Breast epithelium (tissue), 4 donors: ENCODE measurements at places on chromosomes 2 and 18. TPM values are rescaled to one million over a fixed set of nuclear protein-coding genes. Genes with fewer than 3 reads are reported as not detected.

GRCh38 chr18:63606526-63606925 lies 19.4 kb downstream of the SERPINB13 start:
- DNase-seq, result no peak
- H3K27ac ChIP-seq, result no peak overlapping the region
- H3K4me3 ChIP-seq, result no peak overlapping the region
- H3K4me1 ChIP-seq, result no peaks in the 10 kb centered on the region

DNA sequence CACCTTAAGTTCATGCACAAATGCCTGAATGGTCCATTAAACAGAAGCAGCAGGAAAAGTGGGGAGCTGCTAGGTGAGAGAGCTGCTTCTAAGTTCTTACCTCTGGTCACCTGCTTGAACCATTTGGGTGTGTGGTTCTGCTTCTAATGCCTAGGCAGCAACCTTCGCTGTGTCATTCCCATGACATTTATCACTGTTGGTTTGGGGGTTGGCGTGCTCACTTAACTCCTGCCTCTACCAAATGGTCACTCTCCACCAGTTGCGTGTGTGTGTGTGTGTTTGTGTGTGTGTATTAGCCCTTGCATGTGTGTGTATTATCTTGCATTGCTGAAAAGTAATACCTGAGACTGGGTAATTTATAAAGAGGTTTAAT lies 56.2 kb downstream of the NCAPH start:
- H3K36me3 ChIP-seq, result no peaks in the 10 kb centered on the region
- no peaks in the 10 kb centered on the region for H3K27me3 ChIP-seq
- H3K27ac ChIP-seq, result no peak overlapping the region
- no peak for DNase-seq
- H3K4me1 ChIP-seq, result no peaks in the 10 kb centered on the region

GRCh38 chr2:37318401-37318800 lies 6.2 kb downstream of the PRKD3 start:
- no peak overlapping the region for H3K4me3 ChIP-seq
- DNase-seq, result no peak
- H3K36me3 ChIP-seq, result no peaks in the 10 kb centered on the region
- H3K27me3 ChIP-seq, result no peaks in the 10 kb centered on the region
- no peak overlapping the region for H3K27ac ChIP-seq
- H3K4me1 ChIP-seq, result no peaks in the 10 kb centered on the region

DNA sequence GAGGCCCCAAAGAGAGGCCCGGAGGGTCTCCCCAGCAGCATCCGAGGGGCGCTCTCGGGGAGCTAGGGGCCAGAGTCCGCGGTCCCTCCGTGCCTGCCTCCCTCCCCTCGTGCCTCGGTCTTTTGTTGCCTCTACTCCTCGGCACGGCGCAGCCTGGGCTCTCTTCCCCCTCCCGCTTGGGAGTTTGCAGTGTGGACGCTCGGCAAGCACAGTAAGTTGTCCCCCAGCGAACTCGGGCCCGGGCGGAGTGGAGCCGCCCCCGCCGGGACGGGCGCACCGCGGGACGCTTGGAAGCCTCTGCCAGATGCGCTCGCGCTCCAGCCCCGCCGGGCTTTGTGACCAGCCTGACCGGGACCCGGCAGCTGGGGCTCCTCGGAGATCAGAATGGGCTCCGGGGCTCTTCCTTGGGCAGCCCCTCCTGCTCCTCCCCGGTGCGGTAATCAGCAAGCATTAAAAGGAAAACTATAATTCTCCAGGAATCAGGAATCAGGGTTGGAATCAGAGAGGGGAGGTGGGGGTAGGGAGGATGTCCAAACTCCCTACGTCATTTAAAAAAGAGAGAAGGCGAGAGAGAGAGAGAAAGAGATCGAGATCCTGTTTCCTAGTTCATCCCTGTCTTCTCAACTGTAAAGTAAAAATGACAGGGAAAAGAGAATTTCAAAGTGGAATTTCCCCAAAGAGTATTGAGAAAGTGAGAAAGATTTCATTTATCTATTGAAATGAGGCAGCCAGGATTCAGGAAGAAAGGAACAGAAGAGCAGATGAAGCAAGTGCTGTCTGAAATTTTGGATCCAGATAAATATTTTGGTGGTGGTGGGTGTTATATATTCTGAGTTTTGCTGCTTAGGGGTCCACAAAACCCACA lies 786 bp upstream of the TMEM200C start:
- H3K27ac ChIP-seq, result peak overlapping the region; percentile 90
- peaks cover 3% of the 10 kb centered on the region for H3K27me3 ChIP-seq
- no peaks in the 10 kb centered on the region for H3K4me1 ChIP-seq

DNA sequence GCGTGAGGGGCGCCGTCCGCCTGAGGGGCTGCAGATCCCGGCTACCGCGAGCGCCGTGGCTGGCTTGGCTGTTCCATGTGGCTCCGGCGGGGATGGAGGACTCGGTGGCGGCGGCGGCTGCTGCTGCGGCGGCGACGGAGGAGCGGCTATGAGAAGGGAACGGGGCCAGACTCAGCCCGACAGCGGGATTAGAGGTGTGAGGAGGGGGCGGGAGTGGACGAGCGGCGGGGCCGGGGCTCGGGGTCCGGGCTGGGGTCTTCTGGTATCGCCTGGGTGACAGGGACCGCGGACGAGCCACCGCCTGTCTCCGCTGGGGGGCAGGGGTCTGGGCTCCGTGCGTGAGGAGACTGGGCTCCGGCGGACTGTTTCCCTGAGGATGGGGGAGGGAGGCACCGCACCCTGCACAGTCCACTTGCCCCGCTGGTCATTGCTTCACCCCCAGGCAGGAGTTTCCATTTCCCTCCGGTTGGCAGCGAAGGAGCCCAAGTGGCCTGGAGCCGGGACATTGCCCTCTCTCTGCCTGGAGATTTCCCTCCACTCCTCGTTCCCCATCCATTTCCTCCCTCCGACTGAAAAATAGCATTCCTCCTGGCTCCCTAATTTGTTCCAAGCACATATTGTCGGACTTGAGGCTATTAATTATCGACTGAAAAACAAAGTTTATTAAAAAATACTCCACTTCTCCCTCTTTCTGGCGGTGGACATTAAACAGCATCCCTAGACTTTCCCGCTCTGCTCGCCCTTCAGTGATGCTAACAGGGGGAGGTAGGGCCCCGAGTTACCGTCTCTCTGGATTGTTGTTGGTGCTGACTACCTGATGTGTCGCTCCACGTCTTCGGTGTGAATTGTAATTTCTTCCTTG lies 577 bp downstream of the EHBP1 start:
- H3K36me3 ChIP-seq, result no peaks in the 10 kb centered on the region
- H3K27ac ChIP-seq, result peak overlapping the region; percentile 95
- peak; percentile 67 for DNase-seq
- H3K4me3 ChIP-seq, result peak overlapping the region; percentile 91
- no peaks in the 10 kb centered on the region for H3K27me3 ChIP-seq
- peaks cover 16% of the 10 kb centered on the region for H3K4me1 ChIP-seq

The VWA3B gene
- not detected for total RNA-seq

The PSMA8 gene
- total RNA-seq, result not detected
